ENCODE measurements at places on chromosomes 11 and 22.

GRCh38 chr11:118050208-118050891 lies 26.5 kb upstream of the TMPRSS4 start:
- no peak for DNase-seq

GRCh38 chr11:12094872-12095800 lies 15.3 kb upstream of the MICAL2 start:
- DNase-seq = no peak

- peak; percentile 53 for DNase-seq
Observed at GRCh38 chr11:748007-748359, 719 bp downstream of the TALDO1 start.

DNA sequence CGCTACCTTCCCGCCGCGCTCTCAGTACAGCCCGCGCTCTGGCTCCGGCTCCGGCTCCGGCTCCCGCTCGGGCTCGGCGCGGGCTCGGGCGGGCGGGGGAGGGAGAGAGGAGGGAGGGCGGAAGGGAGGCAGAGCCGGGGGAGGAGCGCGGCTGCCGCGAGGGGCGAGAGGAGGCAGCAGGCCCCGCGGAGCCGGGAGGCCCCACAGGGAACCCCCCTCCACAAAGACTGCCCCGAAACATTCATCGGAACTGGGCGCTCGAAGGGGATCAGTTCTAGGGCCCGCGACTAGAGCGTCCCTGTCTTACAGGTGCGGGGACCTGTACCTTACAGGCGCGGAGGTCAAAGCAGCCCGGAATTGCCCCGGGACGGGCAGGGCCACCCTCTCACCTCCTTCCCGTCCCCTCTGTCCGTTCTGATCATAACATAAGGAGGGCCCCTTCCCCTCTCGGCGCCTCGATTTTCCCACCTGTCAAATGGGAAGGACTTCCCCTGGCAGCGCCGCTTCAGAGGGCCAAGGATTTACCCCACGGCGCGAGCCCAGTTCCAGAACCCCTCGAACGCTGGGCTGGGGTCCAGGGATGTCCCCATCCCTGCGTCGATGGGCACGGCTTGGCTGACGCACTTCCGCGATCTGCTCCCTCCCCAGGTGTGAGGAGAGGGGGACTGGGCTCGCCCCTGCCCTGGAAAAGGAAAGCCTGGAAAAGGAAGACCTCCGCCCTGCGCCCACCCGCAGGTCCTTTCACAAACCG lies at the start of gene SHISA8:
SHISA8 (minus strand) TSS at position 40 of the 751 bp plus-strand sequence. CDS start 407 bp downstream, outside the sequence.
- DNase-seq = peak; percentile 54

DNA sequence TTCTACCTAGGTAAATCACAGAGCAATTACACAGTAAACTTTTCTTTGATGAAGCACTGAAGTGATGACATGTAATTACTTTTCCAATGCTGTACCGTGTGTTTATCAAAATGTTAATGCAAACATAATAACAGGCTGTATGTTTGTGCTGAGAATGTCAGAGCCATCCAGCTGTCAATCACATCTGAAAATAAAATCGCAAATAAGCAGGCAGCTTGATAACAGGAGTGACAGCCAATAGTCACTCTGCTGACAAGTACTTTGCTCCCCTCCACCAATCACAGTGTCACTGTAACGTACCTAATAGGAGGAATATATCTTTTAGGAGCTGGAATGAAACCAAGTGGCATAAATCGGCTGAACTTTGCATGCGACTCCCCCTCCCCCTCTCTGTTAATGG lies 119.7 kb downstream of the KIRREL3 start:
- DNase-seq = no peak
